ENCODE measurements at places on chromosomes 11 and 22. TPM values are rescaled to one million over a fixed set of nuclear protein-coding genes. Genes with fewer than 3 reads are reported as not detected.

DNA sequence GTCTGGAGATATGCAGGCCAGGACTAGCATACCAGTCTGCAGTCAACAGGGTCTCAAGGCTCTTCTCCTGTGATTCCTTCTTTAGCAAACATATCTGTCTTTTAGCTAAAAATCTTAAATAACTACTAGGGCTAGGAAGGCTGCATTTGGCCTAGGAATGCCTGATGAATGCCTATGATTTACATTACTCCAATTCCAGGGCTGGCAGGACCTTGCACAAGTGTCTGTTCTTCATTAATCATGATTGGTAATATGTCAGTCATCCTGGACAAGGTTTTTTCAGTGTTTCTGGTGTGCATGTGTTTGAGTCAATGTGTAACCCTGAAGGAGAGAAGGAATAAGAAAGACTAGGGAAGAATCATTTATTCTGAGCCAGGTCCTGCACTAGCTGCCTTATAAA is 280.5 kb upstream of the NARS2 start:
- no peak for DNase-seq

GRCh38 chr22:24994070-24994763 is 41.7 kb downstream of the KIAA1671 start:
- no peak for DNase-seq

DNA sequence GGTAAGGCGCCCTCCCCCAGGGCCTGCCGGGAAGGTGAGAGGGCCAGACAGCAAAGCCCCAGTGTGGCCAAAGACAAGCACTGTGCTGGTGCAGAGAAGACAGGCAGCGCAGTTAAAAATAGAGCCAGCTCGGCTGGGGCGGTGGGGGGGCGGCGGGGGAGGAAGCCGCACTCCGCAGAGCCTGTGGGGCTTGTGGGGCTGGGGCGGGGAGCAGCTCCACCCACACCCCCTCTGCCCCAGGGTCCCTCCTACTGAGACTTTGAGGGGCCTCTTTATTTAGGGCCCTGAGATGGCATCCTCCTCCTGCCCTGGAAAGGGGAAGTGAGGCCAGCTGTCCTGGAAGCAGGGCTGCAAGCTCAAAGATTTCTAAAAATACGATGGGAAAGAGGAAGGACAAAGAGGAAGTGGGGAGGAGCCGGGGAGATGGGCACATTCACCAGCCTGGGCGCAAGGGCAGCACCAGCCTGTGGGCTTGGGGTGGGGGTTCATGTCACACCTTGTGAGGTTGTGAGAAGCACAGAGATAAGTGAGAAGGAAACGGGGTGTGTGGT is 2.6 kb downstream of the CYTH4 start:
- no peak for DNase-seq

GRCh38 chr22:37848587-37849088 is 581 bp upstream of the EIF3L start:
- DNase-seq, result peak; percentile 32

GRCh38 chr11:65421794-65422632 is 585 bp upstream of the NEAT1 start:
- DNase-seq, result peak; percentile 99

DNA sequence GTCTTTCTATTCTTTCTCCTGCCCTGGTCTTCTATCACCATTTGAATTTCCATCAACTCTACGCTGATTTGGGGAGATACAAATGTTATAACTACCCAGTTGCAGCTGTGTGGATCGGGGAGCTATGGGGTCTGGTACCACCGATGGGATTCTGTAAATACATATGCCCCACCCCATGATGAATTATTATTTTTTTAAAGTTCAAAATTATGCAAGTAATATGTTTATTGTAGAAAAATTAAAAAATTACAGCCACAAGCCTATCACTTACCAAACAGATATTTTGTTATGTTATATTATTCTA is 52.4 kb upstream of the CLMP start:
- DNase-seq, result no peak

GRCh38 chr11:73149105-73149504 is 7.0 kb upstream of the FCHSD2 start:
- no peak for DNase-seq

- peak; percentile 26 for DNase-seq
Observed at GRCh38 chr11:48088682-48089050, 108.3 kb downstream of the PTPRJ start.

DNA sequence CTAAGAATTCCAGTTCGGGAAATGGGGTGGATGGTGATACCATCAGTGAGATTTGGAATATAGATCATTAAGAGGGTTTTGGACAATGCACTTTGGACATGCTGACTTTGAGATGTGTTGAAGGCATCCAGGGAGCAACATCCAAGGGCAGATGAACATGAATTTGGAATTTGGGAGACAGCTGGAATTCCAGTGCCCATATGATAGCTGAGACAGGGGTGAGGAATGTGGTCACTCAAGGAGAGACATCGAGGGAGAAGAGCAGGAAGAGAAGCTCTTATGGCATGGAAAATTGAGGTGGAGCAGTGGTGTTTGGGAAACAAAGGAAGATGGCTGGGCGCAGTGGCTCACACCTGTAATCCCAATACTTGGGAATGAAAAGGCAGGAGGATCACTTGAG is 11.8 kb upstream of the MICAL2 start:
- no peak for DNase-seq

- peak; percentile 49 for DNase-seq
Observed at GRCh38 chr11:93017821-93018690, 48.6 kb downstream of the MTNR1B start.

- peak; percentile 22 for DNase-seq
Observed at GRCh38 chr11:67396587-67397389, 4.9 kb downstream of the PPP1CA start.

- peak; percentile 17 for DNase-seq
Observed at GRCh38 chr11:104624021-104624420, 274.2 kb downstream of the CASP12 start.

- DNase-seq, result no peak
Observed at GRCh38 chr11:126433989-126434949, 78.8 kb downstream of the ST3GAL4 start.

DNA sequence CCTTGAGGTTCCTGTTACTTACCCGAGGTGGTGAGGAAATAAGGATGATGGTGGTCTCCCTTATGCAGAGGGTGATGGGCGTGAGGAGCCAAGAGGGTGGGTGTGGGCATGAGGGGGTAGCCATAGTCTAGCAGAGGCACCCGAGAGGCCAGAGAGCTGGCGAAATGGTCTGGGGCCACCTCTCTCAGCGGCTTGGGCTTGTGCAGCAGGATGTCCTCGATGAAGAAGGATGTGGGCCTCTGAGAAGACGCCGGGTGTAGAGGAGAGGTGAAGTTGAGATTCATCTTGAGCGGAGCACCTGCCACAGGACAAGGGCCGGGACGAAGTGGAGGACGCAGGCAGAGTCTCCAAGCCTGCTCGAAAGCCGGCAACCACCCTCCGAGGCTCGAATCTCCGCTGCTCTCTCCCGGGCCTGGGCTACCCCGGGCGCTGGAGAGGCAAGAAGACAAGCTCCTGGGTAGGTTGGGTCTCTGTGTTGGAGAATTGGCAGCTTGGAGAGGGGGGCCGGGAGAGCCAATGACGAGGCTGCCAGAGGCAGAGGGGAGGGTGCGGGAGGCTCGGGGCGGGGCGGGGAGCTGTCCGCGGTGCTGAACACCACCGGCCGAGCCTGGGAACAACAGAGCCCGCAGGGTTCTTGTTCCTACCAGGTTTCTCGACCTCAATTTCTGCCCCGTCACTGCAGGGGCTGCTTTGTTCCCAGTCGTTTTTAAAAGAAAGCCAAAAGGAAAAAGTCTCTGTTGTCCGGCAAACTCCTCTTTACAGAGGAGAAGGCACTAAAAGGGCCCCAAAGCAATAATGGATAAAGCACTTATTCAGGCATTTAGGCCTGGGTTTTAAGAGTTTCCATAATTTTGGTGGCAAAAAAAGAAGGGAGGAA is at the start of gene BSX:
Gene BSX (minus strand): TSS at position 447 of the 877 bp plus-strand sequence. CDS start 163 bp downstream, at position 284.
- DNase-seq, result peak; percentile 50

DNA sequence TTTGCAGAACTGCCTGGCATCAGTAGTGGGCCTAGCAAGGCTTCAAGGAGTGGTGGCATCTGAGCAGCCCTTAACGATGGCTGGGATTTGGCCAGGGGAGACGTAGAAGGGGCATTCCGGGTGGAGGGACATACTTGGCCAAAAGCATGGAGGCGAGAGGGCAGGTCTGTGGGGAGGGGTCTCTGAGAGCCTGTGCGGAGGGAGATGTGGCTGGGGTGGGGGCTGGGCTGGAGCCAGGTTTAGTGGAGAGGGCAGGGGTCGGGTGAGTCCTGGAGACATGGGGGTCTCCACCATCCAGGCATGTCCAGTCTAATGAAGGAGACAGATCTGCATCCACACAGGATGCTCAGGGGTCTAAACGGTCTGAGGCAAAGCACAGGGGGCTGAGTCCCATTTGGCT is 34.4 kb upstream of the WNT11 start:
- no peak for DNase-seq

DNA sequence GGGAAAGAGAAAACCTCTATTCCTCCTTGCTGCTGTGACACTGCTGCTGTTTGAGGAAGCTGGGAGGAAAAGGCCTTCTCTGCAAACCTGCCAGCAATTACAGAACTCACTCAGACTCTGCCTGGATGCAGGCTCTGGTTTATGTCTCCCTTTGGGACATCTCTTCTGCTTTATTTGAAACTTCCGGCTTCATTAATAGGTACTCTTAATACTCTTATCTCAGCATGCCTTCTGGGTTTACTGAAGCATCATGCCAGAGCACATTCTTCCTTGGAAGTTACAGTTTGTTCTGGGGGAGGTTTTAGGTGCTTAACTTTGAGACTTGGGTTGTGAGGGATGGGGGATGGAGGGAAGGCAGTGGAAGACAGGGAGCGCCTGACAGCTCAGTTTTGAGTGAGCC is 79.9 kb downstream of the NAV2 start:
- DNase-seq, result no peak

The PARVG gene
- total RNA-seq, result 0.22 TPM

The KRTAP5-1 gene
- not detected for total RNA-seq

The INPP5J gene
- under 0.01 TPM for total RNA-seq
